Stimulated activated CD8-positive, alpha-beta memory T cell treated with anti-CD3 and anti-CD28 coated beads, Interleukin-15, amount 100 ng/mL, for 48 hours (primary cell): ENCODE measurements at places on chromosomes 7 and 10.

GRCh38 chr7:128361411-128362379 is at the start of gene PRRT4:
PRRT4 (minus strand) TSS chr7:128361690.
- no peak for DNase-seq

DNA sequence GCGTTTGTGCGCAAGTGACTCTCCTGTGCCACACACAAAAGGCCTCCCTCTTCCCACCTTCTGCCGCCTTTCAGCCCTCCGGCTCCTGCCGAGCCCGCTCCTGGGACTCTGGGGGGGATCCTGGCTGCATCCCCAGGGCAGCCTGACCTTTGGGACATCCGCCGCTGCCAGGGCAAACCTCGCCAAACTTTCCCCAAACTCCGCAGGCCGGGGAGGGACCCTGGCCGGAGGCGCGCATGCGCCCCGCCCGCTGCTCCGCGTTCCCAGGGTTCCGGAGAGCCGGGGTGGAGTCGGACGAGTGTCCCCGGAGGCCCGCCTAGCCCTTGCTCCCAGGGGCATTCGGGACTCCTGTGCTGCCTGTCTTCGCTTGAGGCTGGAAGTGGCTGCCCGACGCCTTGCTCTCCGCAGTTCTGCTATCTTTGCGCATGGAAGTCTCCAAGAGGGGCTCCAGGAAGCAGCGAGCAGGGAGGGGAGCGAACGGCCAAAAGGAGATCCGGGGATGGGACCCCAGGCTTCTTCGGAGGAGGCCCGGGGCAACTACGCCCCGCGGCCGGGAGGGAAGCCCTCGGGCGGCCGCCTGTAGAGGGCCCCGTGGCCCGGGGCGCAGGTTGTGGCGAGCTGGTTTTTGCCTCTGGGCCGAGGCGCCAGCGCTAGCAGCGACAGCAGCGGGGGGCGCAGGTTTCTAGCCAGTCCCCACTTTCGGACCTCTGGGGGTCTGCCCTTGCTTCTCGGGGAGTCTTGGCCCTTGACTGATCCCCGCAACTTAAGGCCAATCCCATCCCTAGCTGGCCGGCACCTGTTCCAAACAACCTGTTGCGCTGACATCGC is 7.0 kb downstream of the PTF1A start:
- no peak for DNase-seq

GRCh38 chr7:128908750-128909624 is 1.5 kb downstream of the KCP start:
- DNase-seq, result no peak

GRCh38 chr10:52769966-52770365 is 2.6 kb downstream of the MBL2 start:
- DNase-seq, result no peak

GRCh38 chr7:29142021-29142727 is 4.2 kb downstream of the CPVL start:
- no peak for DNase-seq

- DNase-seq, result no peak
Observed at GRCh38 chr7:8160779-8161345, 101.1 kb downstream of the ICA1 start.

GRCh38 chr7:114886241-114886640 is 35.7 kb upstream of the MDFIC start:
- no peak for DNase-seq

GRCh38 chr10:49713266-49713665 is 33.8 kb downstream of the C10orf53 start:
- DNase-seq, result no peak

DNA sequence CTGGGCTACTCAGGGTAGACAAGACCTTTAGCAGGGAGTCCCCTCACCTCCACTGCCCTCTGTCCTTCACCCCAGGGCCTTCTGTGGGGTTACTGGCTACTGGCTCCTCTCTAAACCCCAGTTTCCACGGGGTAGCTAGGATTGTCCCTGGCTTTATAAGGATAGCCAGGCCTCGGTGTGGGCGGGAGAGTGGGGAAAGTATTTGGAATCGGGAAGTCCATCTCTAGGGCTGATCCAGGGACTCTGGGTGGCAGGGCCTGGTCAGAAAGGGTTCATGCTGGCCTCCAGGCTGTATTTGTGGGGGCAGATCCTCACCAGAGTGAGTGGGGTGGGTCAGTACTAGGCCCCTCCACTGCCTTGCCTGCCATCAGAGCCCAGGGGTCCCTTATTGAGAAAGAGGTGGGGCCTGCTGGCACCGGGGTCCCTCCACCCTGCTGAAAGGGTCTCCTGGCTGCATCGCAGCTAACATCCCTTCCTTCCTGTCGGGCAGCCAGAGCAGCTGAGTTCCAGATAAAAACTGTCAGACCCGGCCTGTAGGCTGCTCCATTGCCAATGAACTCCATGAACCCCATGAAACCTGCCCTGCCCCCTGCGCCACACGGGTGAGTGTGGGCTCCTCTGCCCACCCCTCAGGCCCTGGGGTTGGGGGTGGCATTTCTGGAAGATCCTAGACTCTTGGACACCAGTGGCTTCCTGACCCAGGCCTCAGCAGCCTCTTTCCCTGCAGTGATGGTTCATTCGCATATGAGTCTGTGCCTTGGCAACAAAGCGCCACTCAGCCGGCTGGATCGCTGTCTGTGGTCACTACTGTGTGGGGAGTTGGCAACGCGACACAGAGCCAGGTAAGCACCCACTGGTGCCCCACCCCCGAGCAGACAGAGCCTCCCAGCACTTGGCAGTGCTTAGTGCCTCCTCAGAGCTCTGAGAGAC is 7.3 kb downstream of the ZMIZ2 start:
- no peak for DNase-seq

GRCh38 chr10:96257944-96258343 is 13.4 kb downstream of the BLNK start:
- DNase-seq, result no peak
